ENCODE measurements at places on chromosomes 12 and 14.

DNA sequence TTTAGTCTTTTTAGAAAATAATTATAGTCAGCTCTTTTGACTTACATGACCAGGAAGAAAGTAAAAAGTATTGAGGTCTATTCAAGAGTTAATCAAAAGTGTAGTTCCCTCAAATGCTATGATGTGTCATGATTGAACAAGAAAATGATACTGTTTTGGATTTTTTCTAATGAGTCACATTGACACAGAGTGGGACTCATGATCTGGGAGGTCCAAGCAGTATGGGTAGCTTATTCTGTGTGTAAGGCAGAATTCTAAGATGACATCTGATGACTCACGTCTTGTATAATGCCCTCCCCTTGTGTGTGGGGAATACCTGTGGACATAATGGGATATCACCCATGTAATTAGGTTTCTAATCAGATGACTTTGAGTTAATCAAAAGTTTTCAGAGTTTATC is 178.1 kb upstream of the DDHD1 start:
- DNase-seq = no peak

DNA sequence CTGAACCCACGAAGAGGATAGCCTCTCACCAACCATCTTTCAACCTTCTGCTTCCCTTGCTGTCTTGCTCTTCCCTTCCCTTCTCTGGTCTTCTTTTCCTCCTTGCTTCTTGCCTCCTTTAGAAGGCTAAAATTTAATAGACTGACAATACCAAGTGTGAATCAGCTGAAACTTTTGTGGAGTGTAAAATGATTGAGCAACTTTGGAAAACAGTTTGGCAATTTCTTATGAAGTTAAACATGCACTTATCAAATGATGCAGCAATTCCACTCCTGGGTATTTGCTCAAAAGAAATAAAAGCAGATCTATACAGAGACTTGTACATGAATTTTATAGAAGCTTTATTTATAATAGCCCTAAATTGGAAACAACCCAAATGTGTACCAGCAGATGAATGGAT is 3.3 kb upstream of the KRT86 start:
- DNase-seq = no peak

DNA sequence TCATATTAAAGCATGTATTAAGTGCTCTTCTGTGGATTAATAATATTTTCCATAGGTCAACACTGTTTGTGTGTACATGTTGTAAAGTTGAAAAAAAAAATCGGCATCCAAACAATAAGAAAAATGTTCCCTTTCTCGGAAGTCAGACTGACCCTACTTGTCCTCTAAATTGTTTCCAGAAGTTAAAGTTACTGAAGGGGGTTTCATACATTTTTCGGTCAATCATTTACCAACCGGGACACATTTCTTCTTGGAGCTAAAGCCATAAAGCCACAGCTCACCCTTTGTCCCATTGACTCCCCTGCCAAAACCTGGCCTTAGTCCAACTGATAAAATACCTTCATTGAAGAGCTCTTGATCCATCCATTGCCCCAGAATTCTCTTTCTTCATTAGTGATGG is 230.0 kb downstream of the ANO2 start:
- no peak for DNase-seq

DNA sequence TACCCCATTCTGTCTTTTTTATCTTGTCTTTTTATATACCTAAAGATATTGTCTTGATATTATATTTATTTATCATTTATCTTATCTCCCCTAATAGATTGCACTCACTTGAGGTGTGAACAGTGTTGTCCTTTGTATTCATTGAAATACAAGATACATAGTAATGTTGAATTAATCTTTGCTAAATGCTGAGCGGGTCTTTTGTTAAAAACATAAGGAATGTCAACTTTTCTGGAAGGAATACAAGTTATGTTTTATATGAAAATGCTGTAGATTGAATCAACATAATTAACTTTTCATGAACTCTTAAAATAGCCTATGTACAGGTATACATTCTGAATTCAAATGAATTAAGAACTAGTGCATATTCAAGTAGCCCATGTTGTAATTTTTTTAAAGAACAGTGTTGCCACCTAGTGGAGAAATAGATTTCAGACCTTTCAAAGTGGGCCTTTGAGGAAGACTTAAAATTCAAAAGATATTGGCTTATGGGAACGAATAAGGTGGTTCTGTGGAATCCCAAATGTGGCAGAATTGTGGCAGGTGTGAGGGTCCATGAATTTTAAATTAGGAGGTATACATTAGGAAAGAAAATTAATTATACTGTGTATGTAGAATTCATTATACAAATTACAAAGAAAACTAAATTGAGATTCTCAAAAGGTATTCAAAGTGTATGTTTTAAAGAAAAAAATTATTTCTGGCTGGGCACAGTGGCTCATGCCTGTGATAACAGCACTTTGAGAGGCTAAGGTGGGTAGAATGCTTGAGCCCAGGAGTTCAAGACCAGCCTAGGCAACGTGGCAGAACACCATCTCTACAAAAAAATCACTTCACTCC is 19.1 kb downstream of the BBOF1 start:
- no peak for DNase-seq

- peak; percentile 44 for DNase-seq
These were observed at the start of gene ST8SIA1 for GRCh38 chr12:22334410-22335100. Gene ST8SIA1 (minus strand): TSS chr12:22334707. CDS start chr12:22334232, 475 bp downstream.

DNA sequence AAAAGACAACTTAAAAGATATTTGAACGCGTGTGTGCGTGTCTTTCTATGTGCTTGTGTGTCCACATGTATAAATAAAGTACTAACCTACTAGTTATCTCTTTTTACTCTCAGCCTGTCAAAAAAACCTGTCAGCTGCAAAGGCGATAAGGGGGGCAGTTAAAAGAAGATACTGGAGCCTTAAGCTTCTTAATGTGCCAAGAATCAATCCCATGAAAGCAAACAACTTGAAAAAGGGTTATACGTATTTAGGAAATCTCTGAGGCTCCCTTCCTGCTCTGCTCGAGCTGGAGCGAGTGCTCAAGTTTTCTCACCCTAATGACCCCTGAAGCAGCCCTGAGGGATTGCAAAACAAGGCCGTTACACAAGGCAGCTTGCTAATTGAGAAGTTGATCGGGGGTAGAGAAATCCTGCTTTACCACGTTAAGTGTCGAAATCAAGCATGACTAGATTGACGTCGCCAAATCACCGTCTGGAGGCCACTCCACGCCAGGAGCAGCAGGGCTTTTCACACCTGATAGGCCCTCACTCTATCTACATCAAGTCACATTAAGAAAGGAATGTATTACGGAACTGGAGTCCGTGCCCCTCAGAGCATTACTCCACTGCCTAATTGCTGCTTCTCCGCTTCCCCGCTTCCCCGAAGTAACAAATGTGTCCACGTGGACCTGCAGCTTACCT is 32.4 kb downstream of the LMO3 start:
- no peak for DNase-seq

- DNase-seq = no peak
These were observed 46.9 kb upstream of the IGF1 start for GRCh38 chr12:102527171-102527720.
